Cerebellum (tissue), 4 donors: ENCODE measurements at places on chromosomes 4 and X. TPM values are rescaled to one million over a fixed set of nuclear protein-coding genes. Genes with fewer than 3 reads are reported as not detected.

MSN gene
- 33.2 TPM for total RNA-seq

GRCh38 chr4:1534095-1534872, 128.0 kb upstream of the NKX1-1 start:
- no peak for DNase-seq

DRP2 gene
- total RNA-seq = 8.1 TPM

GRCh38 chrX:12843061-12843667, 23.7 kb upstream of the TLR7 start:
- DNase-seq = no peak

DNA sequence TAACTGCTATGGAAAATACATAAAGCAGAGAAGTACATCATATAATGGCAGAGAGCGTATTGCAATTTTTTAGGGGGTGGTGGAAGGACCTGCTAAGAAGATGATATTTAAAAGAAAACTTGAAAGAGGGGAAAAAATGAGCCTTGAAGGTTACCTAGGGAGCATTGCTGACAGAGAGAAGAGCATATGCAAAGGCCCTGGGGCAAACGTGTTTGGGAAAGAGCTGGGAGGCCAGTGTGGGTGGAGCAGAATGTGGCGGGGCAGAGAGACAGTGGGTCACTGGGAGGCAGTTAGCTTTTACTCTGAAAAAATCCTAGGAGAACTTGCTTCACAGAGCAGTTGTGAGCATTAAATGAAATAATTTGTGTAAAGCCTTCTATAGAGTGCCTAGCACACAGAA, 157.0 kb downstream of the SHROOM3 start:
- no peak for DNase-seq

FABP2 gene
- total RNA-seq = not detected

FGFBP1 gene
- not detected for total RNA-seq

DNA sequence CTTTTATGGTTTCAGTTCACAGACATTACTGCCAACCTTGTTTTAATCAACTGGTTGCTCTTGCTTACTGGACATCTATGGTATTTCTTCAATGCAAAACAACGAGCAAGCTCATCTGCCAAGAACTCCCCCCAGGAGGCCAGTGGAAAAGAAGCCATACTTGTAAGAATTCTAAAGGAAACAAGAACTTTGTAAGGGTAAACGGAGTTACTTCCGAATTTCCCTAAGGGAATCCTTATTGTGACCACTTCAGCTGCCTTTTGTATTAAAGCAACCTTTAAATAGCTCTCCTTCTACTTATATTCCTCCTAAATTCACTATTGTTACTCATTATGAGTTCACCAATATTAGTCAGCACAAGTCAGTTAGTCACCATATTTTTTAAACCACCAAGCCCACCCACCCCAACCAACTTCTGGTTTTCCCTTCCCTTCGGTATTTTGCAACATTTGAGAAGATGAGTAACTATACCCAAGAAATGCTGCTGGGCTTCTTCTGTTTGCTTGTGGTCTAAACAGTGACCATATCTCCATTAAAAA, 602.8 kb upstream of the DIPK2B start:
- DNase-seq = no peak

CXCL5 gene
- not detected for total RNA-seq

GRCh38 chr4:3307486-3307885, 14.7 kb downstream of the RGS12 start:
- no peak for DNase-seq

TEX13D gene
- total RNA-seq = not detected

DNA sequence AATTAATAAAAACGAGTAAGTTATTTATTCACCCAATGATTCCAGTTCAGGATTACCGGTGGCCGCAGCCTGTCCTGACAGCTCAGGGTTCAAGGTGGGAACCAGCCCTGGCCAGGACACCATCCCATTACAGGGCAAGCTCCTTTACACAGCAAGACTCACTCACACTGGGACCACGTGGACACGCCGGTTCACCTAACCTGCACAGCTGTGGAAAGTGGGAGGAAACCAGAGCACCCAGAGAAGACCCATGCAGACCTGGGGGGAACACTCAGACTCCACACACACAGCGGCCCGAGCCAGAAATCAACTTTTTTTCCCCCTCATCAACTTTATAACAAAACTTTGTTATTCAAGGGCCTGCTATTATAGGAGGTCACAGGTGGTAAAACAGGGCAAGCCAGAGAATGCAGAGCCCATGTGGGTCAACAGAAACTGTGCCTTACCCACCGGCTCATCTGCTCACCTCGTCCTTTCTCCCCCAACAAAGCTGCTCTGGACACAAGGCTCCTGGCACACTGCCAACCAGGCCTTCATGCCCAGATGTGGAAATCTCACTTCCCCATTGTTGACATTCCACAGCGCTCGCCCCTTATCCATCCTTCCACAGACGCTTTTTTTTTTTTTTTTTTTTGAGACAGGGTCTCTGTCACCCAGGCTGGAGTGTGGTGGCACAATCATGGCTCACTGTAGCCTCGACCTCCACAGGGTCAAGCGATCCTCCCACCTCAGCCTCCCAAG, 8.0 kb upstream of the ODAPH start:
- DNase-seq = no peak

TBC1D8B gene
- 1.6 TPM for total RNA-seq

- DNase-seq = no peak
Measured at GRCh38 chr4:36676139-36677050, 395.0 kb downstream of the DTHD1 start.

DMD gene
- total RNA-seq = 179 TPM

DNA sequence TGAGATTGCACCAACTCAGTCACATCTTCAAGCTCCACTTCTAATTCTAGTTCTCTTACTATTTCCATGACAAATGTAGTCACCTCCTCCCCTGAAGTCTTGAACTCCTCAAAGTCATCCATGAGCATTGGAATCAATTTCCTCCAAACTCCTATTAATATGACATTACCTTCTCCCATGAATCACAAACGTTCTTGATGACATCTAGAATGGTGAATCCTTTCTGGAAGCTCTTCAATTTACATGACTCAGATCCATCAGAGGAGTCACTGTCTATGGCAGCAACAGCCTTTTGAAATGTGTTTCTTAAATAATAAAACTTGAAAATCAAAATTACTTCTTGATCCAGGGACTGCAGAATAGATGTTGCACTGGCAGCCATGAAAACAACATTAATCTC, 34.5 kb downstream of the GALNTL6 start:
- no peak for DNase-seq

GRCh38 chrX:1390621-1391369, 1.1 kb downstream of the SLC25A6 start:
- DNase-seq = no peak

GRCh38 chr4:89915937-89916336, 21.3 kb downstream of the MMRN1 start:
- no peak for DNase-seq

NXF2B gene
- 0.36 TPM for total RNA-seq

GRCh38 chrX:17994429-17994828, 133.3 kb upstream of the RAI2 start:
- no peak for DNase-seq

- no peak for DNase-seq
Measured at GRCh38 chr4:146333187-146333894, 119.0 kb downstream of the REELD1 start.

- DNase-seq = no peak
Measured at GRCh38 chrX:100435726-100436125, 25.7 kb upstream of the PCDH19 start.

NUDT10 gene
- 22.7 TPM for total RNA-seq

GRCh38 chr4:177016541-177017141, 223.9 kb upstream of the VEGFC start:
- no peak for DNase-seq

DNA sequence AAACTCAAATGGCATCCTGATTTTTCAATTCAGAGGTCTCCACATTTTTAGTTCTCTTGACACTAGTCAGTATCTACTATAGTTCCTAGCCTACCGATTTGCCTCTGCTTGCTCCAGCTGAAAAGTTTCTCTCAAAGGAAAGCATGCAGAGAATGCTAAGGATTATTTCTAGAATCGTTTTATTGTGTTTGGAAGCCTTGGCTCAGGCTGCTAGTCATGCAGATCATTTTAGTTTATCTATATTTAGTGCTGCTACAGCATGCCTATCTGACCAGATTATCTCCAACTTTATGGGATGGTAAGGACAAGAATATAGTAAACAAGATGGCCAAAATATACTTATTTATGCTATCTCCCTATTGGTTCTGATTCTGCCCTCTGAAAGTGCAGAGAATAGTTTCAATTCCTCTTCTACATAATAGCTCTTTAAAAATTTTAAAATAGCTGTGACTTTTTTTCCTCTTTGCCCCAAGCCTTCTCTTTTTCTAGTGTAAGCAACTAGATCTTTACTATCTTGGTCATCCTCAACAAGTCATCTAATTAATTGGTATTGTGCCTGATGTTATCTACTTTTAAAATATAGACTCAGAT, 15.7 kb upstream of the DRP2 start:
- DNase-seq = no peak

GRCh38 chrX:41045960-41046567, 39.2 kb upstream of the USP9X start:
- DNase-seq = no peak

UGT2A1 gene
- total RNA-seq = not detected

DNA sequence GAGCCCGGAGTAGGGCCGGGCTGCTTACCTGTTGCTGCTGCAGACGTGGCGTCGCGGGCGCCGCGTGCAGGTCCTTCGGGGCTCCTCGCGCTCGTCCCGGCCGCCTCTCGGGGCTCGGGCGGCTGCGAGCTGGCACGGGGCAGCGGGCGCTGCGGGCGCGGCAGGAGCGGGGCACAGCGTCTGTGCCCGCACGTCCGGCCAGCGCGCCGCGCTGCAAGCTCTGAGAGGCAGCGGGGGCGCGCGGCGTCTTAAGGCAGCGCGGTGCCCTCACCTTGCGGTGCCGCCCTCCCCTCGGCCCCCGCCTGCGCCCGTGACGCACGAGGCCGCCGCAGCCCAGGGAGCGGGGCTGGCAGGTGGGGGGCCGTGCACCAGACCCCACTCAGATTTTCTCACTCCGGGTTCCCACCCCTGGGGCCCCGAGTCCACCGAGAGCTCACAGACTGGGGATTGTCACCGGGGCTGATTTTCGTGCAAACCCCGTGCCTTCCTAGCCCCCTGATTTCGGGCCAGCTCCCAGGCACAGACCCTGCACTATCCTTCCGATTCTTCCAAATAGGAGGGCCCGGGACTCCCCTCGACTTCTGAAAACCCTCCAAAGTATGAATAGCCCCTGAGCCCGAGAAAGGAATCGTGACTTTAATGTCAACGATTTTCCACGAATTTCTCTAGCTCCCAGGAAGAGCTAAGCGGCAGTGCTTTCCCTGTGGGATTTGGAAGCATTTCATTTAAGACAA, at the start of gene GPR101:
TSS of gene GPR101 (minus strand) at position 222 of the 734 bp plus-strand sequence. CDS start 2,321 bp downstream, outside the sequence.
- no peak for DNase-seq

MAD2L1 gene
- total RNA-seq = 12.0 TPM

ABLIM2 gene
- total RNA-seq = 14.2 TPM

DNA sequence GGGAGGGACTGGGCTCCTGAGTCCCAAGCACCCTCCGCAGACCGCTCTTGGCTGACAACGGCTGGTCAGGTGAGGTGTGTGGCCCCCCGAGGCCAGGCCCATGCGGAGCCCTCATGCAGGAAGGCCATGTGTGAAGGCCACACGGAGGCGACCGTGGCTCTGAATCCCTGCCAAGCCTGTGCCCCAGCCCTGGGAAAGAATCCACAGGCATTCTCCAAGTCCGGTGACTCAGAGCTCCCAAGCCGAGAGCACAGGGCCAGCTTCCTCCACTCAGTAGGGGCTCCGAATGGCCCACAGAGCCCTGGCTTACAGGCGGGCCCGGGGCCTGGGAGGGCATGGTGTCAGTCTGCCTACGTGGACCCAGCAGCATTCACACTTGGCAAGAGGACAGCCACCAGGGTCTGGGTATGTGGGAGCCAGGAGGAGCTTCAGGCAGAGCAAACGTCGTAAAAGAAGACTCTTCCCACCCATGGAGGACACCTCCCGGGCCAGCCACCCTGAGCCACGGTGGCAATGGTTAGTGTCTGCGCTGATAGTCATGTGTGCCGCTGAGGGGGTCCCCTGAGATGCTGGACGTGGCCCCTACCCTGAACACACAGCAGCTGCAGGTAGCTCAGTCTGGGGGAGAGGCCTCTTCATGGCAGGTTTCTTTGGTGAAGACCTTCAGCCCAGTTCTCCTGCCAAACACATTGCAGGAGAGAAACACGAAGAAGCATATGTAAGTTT, 105.7 kb downstream of the PSAPL1 start:
- DNase-seq = peak; percentile 69

- DNase-seq = peak; percentile 69
Measured at GRCh38 chr4:21948347-21949072, at the start of gene KCNIP4. Gene KCNIP4 (minus strand): TSS chr4:21948772.

- DNase-seq = no peak
Measured at GRCh38 chr4:14667624-14668151, 334.6 kb upstream of the CPEB2 start.

DCAF8L2 gene
- not detected for total RNA-seq

ARX gene
- not detected for total RNA-seq

ZNF630 gene
- 5.5 TPM for total RNA-seq

ARHGAP6 gene
- total RNA-seq = 5.1 TPM

PRRG1 gene
- total RNA-seq = 13.2 TPM

SPACA5 gene
- not detected for total RNA-seq

GRCh38 chr4:10212400-10212799, 95.8 kb upstream of the WDR1 start:
- DNase-seq = no peak

GRCh38 chrX:108332281-108332680, 105.9 kb downstream of the COL4A6 start:
- no peak for DNase-seq

- no peak for DNase-seq
Measured at GRCh38 chrX:148788449-148788848, 288.0 kb downstream of the AFF2 start.

GRCh38 chrX:39613997-39614679, 483.6 kb downstream of the BCOR start:
- no peak for DNase-seq

- DNase-seq = no peak
Measured at GRCh38 chr4:75637176-75637575, 6.8 kb upstream of the CDKL2 start.

DNA sequence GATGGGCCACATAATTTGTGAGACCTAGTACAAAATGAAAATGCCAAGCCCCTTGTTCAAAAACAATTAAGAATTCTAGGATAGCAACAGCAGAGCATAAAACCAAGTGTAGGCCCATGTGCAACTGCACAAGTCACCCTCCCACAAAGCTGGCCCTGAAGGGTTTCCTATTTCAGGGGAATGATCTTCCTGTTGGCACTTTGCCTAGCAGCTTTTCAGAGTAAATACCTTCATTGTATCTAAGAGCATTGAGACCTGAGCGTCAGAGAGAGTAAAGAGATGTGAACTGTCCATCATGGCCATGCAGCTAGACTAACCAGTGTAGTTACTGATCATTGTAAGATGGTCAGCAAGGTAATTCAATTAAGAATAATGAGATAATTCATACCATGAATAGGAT, 113.6 kb downstream of the CNKSR2 start:
- no peak for DNase-seq

DNA sequence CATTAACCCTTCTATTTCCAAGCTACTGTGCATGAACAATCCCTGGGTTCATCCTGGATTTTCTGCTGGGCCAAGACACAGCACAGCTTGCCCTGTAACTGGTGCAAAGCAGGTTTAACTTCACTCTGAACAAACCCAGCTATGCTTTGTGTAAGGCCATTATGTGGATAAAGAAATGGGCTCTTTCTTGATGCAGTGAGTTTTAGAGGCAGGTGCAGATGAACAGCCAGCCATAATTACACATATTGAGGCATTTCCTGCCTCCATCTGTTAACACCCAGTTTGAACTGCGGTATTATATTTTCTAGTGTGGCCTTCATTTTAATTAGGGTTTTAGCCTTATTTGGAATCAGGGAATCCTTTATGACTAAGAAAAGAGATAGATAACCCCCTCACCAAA, 68.7 kb upstream of the ARX start:
- peak; percentile 1 for DNase-seq
